ENCODE measurements at places on chromosomes 1 and 21.

DNA sequence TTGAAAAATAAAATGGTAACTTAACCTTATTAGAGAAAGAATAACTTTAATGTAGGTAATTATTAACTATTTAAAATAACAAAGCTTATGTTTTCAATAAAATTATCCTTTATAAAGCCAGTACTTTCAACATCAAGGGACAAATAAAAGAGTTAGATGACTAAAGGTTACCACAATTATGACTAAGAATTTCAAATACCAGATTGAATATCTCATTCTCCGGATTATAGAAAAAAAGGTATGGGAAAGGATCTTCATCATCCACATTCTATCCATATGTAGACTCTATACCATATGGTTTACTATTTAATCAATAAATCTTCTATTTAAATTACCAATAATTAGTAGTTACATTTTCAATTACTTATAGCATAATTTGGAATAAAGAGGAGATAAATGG is 62.8 kb downstream of the TOR3A start:
- DNase-seq = no peak

DNA sequence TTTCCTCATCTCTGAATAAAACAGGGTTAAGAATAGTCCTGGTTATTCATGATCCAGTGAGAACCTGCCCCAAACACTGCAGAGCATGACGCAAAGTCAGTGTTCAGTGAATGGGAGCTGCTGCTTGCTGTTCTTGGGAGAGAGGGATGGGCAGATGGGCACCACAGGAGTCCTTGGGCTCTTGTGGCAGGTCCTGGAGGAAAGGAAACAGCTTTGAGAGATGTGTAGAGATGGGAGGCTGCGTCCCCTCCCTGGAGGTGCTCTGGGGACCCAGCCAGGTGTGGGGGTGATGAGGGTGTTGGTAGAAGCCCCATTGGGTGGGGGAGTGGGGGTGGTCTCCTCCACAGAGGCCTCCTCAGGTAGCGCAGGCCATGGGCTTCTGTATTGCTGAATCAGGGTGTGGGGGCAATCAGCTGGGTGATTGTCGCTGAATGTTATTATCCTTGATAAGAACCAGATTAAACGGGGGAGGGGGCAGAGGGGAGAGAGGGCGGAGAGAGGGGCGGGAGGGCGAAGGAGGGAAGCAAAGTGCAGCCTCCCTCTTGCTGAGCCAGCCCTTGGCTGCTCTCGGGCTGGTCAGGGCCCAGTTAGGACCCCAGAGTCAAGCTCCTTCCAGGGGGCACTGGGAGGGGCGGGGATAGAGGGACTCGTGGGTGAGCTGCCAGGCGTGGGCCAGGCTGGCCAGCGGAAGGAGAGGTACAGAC is 22.9 kb upstream of the CASZ1 start:
- DNase-seq = no peak

GRCh38 chr1:237894131-237894530 is 3.4 kb upstream of the ZP4 start:
- DNase-seq = no peak

DNA sequence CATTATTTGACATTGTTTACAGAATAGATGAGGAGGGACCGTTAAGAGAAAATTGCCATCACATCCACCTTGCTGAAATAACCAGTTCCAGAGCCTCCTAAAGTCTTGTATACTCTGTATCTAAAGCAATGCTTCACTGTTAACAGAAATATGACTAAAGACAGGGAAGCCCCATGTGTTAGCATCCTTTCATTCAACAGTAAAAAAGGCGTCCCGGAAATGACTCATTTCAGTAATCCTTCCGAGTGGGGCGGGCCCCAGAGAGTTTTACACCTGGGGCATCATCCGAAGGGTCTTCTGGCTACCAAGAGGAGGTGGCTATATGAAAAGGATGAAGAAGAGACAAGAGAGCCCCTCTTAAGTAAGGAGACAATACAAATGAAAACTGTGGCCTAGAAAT is 227.2 kb downstream of the SLC45A1 start:
- no peak for DNase-seq

GRCh38 chr1:172486805-172487454 is 43.1 kb upstream of the PIGC start:
- no peak for DNase-seq

DNA sequence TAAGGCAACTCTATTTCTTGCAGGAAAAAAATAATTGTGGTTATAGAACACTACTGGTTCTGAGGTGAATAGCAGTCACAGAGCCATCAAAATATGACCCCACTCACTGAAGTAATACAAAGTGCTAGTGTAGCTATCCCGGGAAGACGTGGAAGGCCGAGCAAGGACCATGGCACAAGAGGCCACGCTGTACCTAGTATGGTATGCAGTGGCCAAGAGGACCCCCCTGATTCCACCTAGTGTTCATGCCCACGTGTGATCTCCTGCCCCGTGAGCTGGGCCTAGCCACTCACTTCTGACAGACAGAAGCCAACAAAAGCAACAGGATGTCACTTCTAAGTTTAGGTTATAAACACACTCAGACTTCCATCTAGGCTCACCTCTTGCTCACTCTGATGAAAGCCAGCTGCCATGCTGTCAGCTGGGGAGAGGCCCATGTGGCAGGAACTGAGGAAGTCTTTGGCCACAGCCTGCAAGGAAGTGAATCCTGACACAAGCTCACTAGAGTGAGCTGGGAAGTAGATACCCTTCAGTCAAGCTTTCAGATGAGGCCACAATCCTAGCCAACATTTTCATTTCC is 21.7 kb upstream of the LSS start:
- DNase-seq = no peak

- no peak for DNase-seq
These were observed 104.9 kb downstream of the BCAR3 start for GRCh38 chr1:93576746-93577145.

- DNase-seq = no peak
These were observed 795.2 kb upstream of the TMPRSS15 start for GRCh38 chr21:19198801-19199200.

DNA sequence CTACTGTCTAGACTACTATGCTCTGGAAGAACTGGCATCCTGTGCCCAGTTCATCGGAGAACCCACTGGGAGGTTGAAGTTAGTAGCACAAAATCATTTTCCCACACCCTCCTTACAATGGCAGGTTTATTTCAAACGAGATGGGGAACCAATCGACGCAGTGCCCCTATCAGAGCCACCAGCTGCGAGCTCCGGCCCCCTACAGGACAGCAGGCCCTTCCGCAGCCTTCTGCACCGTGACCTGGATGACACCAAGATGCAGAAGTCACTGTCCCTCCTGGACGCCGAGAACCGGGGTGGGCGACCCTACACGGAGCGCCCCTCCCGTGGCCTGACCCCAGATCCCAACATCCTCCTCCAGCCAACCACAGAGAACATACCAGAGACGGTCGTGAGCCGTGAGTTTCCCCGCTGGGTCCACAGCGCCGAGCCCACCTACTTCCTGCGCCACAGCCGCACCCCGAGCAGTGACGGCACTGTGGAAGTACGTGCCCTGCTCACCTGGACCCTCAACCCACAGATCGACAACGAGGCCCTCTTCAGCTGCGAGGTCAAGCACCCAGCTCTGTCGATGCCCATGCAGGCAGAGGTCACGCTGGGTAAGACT is 115.5 kb upstream of the KLHDC7A start:
- DNase-seq = no peak

DNA sequence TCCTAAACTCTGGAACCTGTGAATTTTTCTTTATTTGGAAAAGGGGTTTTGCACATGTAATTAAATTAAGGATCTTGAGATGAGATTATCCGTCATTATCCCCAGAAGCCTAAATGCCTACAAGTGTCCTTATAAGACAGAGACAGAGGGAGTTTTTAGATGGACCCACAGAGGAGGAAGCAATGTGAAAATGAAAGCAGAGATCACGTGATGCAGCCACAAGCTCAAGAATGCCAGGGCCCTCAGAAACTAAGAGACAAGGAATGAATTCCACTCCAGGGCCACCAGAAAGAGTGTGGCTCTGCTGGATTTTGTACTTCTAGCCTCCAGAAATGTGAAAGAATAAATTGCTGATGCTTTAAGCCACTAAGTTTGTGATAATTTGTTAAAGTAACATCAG is 183.6 kb upstream of the UBE2U start:
- no peak for DNase-seq

DNA sequence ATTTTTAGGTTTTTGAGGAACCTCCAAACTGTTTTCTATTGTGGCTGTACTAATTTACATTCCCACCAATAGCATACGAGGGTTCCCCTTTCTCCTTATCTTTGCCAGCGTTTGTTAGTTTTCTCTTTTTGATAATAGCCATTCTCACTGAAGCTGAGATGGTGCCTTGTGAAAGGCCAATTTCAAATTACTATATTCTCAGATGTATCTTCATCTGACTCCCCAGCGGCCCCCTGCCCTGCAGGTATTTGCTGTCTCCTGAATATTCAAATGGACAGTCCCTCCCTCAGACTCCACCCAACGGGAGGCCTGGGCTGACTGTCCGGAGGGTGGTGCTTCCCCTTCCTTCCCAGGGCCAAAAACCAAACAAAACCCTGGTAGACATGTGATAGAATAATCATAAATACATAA is 33.5 kb upstream of the TARBP1 start:
- DNase-seq = no peak

DNA sequence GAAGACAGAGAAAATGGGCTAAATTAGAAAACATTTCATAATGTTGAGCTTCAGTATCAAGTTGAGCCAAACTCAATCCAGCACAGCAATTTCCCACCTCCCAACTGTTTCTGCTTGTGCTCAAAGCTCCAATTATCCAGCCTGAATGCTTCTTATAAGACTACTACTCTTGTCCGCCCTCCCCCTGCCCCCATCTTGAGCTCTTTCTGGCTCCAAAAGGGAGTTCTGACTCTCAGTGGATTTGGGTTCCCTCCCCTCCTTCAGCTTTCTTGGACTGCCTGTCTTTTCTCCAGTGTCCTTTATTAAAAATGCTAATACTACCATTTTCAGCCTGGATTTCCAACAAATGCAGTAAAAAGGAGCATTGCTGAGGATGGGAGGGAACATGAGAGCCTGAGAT is 174.8 kb downstream of the ASTN1 start:
- no peak for DNase-seq

GRCh38 chr1:203263496-203263895 is 34.0 kb upstream of the CHIT1 start:
- no peak for DNase-seq

DNA sequence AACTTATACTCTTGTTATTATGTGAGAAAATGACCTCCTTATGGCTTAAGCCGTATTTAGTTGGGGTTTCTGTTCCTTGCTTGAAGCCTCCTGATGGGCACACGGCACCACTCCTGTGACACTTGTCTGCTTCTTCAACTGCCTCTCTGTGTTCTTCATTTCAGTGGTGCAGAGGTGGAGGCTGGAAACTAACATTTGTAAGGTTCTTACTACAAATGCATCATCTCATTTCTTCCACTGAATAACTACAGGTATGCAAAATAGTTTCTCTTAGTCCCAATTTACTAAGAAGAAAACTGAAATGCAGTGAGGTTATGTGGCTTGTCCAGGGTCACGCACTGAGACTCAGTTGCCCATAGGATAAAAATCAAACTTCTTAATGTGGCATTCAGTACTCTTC is 23.6 kb upstream of the ZNF362 start:
- DNase-seq = no peak

- no peak for DNase-seq
These were observed 375.7 kb downstream of the NPHP4 start for GRCh38 chr1:5616366-5617178.

- DNase-seq = no peak
These were observed 42.0 kb upstream of the UBE2U start for GRCh38 chr1:64161357-64161941.

DNA sequence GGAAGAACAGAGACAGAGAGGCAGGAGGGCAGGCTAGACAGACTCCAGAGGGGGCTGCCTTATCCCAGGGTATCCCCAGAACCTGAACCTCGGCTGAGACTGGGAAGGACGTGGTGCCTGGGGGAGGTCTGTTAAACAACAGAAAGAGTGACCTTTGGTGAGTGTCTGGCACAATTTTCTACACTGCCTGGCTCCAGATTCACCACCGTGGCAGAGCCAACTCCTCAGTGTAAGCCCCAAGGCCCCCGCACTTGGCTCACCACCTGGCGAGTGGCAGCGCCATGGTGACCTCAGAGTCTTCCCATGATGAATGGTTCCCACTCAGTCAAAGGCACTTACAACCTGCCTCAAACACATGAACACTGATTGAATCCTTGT is 6.5 kb downstream of the RD3 start:
- DNase-seq = no peak

- DNase-seq = no peak
These were observed 246.6 kb downstream of the KAZN start for GRCh38 chr1:14844923-14845617.

DNA sequence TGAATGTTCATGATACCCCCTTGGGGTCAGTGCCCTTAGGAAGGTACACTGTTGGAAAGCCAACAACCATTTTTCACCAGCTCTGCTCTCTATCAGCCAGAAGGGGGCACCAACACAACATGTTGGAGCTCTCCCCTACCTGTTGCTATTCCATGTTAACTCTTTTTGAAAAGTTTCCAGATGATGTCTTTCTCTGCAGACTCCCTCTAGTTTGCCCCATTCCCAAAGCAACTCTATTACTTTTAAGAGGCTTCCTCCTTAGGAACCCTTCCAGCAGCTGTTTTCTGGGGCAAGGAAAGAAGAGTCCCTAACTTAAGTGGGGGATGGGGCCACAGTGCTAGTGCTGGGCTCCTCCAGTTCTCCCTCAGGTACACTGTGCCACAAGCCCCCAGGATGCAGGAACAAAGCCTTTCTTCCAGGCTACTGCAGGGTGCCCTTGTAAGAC is 22.9 kb upstream of the NDC1 start:
- peak; percentile 9 for DNase-seq

Measured in DMS153 (cell line).